Muscle of arm (tissue), 14 donors: ENCODE measurements at places on chromosomes 2 and 18. TPM values are rescaled to one million over a fixed set of nuclear protein-coding genes. Genes with fewer than 3 reads are reported as not detected.

Gene CDH19
- 5.9 TPM for polyA plus RNA-seq

Gene WDR33
- polyA plus RNA-seq = 32.7 TPM

Gene RFTN2
- 30.0 TPM for polyA plus RNA-seq

Gene TMEM247
- polyA plus RNA-seq = not detected

Gene HOXD3
- not detected for polyA plus RNA-seq

Gene TMEM200C
- not detected for polyA plus RNA-seq

Gene ATP8B1
- polyA plus RNA-seq = not detected

- no peak for DNase-seq
Measured at GRCh38 chr2:239826376-239826775, 198.8 kb downstream of the NDUFA10 start.

GRCh38 chr2:155318710-155319109 lies 620.2 kb downstream of the KCNJ3 start:
- DNase-seq = no peak

DNA sequence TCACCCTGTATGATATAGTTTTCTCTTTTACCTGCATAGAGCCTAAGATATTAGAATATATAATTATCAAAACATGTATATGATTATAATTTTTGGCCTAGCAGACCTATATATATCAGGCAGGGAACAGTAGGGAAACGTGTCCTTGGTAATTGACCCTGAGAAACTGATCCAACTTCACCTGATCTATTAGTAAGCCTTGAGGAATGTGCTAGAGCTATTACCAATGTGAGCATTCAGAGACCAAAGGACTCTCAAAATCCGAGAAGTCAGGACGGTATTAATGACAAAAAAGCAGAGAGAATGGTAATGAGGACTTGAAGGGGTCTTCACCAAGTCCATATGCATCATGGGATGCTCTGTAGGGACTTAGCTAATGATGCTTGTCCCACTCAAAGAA lies 571.9 kb downstream of the CPS1 start:
- DNase-seq = no peak

DNA sequence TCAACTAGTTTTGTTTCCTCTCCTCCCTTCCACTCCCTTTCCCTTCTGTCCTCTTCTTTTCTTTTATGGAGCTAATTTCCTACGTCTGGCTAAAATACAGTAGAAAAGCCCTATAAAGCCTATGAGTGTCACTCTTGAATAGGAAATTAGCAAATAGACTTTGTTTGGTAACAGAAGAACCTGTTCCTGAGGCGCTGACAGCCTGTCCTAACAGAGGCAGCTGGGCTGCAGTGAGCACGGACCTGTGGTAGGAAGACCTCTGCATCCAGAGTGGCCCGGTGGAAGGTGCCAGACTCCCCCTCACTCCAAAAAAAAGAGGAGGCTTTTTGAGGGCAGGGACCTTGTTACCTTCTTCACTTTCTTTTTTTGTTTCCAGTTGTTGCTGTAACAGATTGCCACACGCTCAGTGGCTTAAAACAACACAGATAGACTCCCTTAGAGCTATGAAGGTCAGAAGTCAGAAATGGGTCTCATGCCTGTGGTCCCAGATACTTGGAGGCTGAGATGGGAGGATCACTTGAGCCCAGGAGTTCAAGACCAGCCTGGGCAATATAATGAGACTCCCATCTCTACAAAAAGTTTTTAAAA lies 81.2 kb upstream of the TXNDC2 start:
- DNase-seq = no peak

GRCh38 chr2:241125626-241126025 lies 23.5 kb upstream of the MTERF4 start:
- no peak for DNase-seq

GRCh38 chr2:100876231-100876860 lies 56.4 kb downstream of the NPAS2 start:
- no peak for DNase-seq

- no peak for DNase-seq
Measured at GRCh38 chr2:190707726-190708125, 58.8 kb downstream of the NAB1 start.

DNA sequence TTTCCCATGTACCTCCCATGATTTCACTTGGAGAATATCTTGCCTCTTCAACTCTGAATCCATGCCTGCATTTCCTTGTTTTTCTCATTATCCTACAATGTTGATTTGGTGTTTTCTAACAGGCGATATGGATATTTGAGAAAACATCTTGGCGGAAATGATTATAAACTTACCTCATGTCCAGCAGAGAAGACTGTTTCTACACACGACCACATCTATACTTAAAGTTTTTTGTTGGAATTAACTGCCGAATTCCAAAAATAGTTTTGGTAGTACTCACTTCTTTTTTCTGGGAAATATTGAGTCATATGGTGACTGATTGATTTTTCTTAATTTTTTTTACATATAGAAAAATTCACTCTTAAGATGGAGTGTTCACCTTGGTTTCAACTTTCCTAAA lies 41.4 kb upstream of the TMEFF2 start:
- DNase-seq = no peak

DNA sequence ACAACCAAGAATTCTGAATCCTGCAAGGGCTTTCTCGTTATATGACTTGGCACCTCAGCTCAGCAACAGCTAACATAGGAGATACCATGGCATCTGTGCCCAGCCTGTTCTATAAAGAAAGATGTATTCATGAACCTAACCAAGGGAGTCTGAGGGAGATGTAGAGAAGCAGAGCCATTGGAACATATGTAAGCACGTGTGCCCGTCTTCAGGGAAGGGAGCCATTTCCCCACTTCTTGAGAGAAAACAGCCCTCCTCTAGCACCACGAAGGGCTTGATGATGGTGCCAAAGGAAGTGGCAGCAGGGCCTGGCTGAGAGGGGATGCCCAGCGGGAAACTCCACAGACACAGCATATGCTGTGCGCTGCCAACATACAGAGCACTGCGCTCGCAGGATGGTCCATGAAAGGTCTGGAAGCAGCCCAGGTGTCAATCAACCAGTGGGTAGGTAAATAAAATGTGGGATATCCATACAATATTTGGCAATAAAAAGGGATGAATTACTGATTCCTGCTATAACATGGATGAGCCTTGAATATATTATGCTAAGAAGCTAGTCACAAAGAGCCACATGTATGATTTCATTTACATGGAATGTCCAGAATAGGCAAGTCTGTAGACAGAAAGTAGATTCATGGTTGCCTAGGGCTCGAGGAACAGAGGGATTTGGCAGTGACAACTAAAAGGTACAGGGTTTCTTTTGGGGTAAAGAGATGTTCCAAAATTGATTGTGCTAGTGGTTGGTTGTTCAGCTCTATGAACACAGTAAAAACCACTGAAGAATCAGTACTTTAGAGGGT lies 16.1 kb downstream of the TMEM247 start:
- no peak for DNase-seq

GRCh38 chr2:240705204-240705791 lies 13.6 kb downstream of the AQP12A start:
- no peak for DNase-seq

DNA sequence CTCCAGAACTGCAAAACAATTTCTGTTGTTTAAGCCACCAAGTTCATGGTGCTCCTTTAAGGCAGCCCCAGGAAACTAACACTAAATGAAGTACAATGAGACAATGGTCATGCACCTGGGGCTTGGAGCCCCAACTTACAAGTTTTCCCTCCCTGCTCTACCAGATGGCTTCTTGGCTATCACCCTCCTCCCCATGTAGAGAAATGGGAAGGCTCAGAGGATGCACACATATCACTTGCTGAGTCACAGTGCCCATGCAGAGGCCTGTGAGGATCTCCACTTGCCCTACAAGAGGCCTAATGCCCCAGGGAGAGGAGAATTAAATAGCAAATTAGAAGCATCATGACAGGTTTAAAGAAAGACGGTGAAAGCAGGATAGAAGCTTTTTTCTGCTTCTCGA lies 270.9 kb downstream of the TTC32 start:
- no peak for DNase-seq

- DNase-seq = peak; percentile 72
Measured at GRCh38 chr2:127067620-127068350, 39.2 kb downstream of the BIN1 start.

GRCh38 chr2:119950966-119951365 lies 61.9 kb upstream of the EPB41L5 start:
- no peak for DNase-seq

DNA sequence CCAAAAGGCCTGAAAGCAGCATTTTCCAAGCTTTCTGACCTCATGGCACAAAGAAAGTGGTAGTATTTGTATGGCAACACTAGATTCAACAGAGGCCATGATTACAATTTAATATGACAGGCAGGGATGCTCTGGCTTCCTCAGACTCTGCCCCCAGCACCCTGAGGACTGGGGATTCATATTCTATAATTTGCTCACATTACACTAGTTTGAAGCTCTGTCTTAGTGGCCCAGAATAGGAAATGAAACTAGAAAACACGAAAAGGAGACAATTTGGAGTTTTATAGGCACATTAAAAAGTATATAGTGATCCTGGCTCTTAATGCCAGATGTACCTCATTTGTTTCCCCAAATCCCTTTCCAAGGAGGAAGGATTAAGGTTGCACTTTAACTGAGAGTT lies 173.0 kb upstream of the STK17B start:
- DNase-seq = no peak

DNA sequence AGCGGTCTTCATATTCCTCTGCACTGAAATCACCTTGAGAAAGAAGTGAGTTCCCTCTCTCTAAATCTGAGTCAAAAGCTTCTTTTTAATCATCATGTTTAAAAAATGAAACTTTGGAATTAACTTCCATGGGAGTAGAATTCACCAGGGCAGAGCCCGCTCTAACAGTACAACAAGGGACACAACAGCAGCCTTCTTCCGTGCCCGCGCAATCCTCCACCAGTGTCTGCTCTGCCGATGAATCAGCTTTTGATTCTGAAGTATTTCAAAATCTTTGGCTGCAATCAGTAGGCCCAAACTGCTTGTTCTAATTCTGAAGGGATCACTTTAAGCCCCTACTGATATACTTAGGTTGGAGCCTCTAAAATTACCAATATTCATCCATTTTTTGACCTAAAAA lies 76.9 kb downstream of the USP40 start:
- DNase-seq = no peak

DNA sequence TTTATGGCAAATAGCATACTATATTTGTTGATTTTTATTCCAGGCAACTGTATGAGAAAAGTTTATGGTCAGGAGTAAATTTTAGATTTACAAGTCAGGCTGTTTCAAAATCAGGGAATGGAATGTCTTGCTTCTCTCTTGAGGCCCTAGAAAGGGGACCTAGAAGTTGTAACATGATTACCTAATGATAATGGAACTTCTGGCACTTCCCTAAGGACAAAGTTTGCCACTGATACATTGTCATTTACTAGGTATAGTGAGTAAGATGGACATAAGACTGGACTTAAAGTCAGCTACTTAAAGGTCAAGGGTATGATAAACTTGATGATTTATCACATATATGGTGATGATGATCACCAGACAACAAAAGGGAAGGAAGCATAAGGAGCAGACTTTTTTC lies 103.3 kb upstream of the VRK2 start:
- DNase-seq = no peak

DNA sequence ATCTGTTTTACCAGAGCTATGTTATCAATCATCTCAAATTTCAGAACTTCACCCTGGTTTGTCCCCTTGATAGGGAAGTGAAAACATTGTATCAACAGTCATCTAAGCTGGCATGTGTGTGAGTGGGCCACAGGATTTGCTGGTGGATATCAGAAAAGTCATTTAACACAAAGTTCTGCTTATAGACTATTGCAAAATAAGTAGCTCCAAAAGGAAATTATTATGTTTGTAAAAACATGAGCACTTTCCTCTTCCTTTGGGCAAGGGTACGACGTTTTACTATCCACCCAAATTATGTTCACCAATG lies 20.7 kb upstream of the COPS8 start:
- DNase-seq = no peak

GRCh38 chr2:36165132-36165531 lies 190.4 kb upstream of the CRIM1 start:
- no peak for DNase-seq

DNA sequence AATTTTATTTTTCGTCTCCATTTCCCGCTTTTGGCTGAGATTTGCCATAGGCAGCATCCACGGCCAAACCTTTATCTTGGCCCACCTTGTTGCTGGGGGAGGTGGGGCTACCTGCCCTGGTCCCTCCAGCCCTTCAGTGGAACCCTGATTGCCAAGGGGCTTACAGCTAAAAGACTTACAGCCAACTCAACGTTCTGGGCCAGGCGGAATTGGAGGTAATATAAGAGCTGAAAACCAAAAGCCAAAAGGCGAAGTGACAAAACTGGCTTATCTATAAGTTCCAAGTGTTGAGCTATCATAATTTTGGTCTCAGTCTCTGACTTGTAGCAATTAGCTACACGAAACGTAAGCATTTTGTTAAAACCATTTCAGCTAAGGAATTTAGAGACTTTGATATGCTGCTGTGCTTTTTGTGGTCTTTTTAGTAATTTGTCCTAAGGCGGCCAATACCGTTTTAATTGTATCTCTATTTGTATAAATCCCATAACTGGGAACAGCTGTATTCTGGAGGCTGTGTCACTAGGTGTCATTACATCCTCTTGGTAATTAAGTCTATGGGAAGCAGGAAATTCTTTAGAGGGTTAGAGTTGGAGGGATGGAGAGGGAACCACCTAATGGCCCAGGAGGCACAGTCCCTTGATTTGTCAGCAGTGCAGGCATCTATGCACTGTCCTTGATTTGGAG lies 24.0 kb downstream of the PDCD1 start:
- no peak for DNase-seq

DNA sequence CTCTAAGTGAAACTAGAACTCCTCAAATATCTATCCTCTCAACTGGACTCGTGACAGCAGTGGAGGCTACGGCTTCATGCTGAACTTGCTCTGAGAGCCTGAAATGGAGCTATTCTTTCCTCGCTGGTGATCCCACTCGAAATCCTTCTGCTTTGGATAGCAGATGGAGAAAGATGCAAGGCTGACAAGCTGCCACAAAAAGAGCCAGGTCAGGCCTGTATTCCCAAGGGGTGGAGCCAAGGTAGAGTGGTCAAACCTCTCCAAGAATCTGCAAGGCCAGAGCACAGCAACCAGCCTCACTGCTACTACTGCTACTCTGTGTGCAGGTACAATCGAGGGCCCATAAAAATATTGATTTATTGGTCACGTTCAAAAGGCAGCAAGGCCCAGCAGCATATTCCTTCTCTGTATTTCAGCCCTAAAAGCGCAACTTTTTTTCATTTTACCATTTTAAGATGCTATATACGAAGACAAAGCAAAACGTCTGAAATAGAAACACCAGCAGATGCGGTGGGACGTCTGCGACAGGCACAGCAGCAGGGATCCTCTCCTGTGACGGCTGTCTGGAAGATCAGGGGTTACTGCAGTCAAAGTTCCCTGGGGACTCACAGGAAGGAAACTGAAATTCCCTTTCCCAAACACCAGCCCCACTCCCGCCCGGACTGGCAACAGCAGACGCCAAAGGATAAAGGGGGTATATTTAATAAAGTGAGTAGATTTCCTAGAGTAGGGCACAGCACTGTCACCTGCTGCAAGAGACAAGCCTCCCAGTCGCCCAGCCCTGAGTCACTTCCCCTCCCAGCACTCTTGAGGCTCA lies 2.4 kb downstream of the SPRED2 start:
- no peak for DNase-seq

DNA sequence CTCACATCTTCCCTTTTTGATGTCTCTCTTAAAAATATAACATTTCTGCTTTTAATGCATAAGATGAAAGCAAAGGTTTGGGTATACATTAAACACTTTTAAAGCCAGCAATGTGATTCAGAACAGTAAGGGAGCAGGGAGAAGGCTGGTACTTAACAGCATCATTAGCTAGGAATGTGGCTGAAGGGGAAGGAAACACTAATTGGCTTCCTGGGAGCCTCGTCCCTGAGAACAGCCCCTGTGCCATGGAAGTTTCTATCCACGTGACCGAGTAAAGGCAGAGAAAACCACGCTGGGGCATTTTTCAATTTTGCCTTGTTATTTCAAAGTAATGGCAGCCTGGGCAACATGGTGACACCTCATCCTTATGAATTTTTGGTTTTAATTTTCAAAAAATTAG lies 109.2 kb upstream of the GPC1 start:
- no peak for DNase-seq
